Mammary epithelial cell (primary cell): ENCODE measurements at places on chromosomes 6 and 20. TPM values are rescaled to one million over a fixed set of nuclear protein-coding genes. Genes with fewer than 3 reads are reported as not detected.

DNA sequence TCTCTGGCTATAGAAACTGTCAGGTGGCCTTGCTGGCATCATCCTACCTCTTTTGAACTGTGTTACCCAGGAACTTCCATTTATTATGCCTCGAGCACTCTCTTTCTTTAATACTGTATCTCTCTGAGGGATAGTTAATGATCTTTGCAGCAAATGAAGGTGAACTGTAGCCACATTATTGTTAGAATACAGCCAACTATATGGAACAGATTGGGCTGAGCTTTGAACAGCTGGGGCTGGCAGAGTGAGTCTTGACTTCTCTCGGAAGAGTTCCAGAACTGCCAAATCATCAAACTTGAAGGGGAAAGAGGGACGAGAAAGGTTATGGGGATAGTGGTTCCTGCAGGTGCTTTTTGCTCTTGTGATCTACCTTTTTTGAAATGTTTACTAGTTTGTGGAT lies 237.7 kb downstream of the PRL start:
- DNase-seq: no peak

The RAET1G gene
- 28.8 and 34.3 TPM in 2 replicates for total RNA-seq

The ZNF165 gene
- 6.5 and 10.6 TPM in 2 replicates for total RNA-seq

DNA sequence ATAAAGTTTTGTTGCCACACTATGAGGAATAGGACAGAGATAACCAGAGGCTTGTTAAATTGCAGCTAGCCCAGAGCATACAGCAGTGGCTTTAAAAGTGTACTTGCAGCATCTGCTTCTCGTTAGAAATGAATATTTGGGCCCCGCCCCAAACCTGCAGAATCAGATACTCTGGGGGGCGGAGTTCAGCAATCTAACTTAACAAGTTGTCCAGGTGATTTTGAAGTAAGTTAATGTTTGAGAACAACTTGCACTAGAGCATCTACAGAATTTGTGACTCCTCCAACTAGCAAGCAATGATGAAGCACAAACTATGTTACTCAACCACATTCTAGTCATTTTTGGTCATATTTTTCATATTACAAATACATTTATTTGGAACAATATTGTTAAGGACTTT lies 10.6 kb upstream of the SUPT3H start:
- DNase-seq: no peak

DNA sequence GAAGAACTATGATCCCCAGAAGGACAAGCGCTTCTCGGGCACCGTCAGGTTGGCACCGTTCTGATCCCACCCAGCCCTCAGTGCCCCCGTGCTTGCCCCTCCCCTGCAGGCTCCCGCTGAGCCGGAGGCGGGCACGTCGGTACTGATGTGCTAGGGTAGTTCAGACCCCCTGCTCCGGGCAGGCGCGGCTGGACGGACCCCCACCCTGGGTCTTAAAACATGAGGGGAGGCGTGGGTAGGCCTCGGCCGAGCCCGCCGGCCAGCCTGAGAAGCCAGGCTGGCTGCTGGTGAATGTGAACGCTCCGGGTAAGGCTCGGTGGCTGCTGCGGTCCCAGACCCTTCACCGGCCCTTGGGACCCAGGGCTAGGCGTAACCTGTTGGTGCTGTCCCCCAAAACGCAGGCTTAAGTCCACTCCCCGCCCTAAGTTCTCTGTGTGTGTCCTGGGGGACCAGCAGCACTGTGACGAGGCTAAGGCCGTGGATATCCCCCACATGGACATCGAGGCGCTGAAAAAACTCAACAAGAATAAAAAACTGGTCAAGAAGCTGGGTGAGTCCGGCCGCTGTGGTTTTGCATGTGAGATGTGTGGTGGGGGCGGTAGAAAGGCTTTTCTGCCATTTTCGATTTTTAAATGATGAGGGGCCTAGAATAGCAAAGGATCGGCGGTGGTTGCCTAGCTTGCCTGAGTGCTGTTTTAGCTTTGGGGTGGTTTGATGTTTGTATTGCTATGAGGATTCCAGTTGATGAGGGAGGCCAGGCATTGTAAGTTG lies 964 bp downstream of the RPL10A start:
- no peak for DNase-seq

The ATP6V1G2 gene
- 1.5 TPM for total RNA-seq

The TFAP2B gene
- 0.21 and 0.40 TPM in 2 replicates for total RNA-seq

- peak; percentile 50 for DNase-seq
Observed at GRCh38 chr6:73308712-73309534, 45.2 kb downstream of the DPPA5 start.

DNA sequence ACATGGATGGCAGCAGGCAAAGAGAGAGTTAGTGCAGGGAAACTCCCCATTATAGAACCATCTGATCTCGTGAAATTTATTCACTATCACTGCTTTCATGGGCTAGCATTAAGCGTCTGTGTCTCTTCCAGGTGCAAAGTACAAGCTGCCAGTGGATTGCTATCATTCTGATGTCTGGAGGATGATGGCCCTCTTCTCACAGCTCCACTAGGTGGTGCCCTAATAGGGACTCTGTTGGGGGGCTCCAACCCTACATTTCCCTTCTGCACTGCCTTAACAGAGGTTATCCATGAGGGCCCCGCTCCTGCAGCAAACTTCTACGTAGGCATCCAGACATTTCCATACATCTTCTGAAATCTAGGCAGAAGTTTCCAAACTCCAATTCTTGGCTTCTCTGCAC lies 347.8 kb upstream of the HS3ST5 start:
- no peak for DNase-seq

- DNase-seq: no peak
Observed at GRCh38 chr6:130964808-130965604, 98.0 kb downstream of the EPB41L2 start.

- DNase-seq: no peak
Observed at GRCh38 chr6:91804981-91805380, 1218.1 kb upstream of the MAP3K7 start.

DNA sequence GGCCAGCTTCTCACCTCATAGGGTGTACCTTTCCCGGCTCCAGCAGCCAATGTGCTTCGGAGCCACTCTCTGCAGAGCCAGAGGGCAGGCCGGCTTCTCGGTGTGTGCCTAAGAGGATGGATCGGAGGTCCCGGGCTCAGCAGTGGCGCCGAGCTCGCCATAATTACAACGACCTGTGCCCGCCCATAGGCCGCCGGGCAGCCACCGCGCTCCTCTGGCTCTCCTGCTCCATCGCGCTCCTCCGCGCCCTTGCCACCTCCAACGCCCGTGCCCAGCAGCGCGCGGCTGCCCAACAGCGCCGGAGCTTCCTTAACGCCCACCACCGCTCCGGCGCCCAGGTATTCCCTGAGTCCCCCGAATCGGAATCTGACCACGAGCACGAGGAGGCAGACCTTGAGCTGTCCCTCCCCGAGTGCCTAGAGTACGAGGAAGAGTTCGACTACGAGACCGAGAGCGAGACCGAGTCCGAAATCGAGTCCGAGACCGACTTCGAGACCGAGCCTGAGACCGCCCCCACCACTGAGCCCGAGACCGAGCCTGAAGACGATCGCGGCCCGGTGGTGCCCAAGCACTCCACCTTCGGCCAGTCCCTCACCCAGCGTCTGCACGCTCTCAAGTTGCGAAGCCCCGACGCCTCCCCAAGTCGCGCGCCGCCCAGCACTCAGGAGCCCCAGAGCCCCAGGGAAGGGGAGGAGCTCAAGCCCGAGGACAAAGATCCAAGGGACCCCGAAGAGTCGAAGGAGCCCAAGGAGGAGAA lies 10.5 kb downstream of the GNAS-AS1 start:
- no peak for DNase-seq

DNA sequence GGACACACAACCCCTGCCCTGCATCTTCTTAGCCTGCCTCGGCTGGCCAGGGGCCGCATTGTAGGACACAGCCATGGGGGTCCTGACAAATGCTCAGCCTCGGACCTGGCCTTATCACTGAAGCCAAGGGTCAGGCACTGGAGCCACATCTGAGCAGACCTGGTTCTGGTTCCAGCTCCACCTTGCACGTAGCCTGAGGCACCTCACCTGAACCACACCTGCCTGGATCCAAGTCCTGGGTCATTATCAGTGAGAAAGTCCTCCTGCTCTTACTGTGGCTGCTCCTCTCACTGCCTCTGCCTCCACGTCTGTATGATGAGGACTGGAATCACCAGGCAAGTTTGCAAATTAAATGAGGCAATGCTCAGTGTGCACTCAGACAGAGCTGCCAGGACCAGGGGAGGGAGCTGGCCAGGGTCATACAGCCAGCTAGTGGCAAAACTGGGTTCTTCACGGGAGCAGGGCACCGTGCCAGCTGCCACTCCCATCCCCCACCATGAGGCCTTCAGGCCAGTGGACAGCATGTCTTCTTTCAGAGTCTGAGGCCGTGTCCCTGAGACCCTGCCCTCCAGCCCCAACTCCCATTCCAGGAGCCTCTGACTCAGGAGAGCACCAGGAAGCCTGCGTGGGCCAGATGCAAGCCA lies 40.2 kb downstream of the MRPL14 start:
- no peak for DNase-seq

The HEBP2 gene
- 99.1 and 111 TPM in 2 replicates for total RNA-seq

DNA sequence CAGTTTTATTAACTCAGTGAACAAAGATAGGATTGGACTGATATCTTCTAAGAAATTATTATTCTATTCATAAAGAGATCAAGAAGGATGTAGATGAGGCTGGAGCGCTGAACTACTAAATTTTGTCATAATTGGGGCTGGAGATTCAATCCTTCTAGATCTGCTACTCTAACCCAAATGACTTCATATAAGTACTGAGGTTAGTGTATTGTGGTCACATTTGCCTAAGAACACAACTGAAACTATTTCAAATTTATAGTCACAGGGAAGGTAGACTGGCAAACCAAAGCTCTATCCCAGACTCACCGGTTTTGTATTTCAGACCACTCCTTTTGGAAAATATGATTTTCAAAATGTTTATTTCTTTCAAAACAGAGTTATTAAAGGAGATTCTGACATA lies 96.7 kb downstream of the BMP5 start:
- DNase-seq: no peak
